ENCODE measurements at places on chromosomes 3 and 15. TPM values are rescaled to one million over a fixed set of nuclear protein-coding genes. Genes with fewer than 3 reads are reported as not detected.
A peak's percentile ranks its signal among the peaks of the same experiment; 100 is the strongest.

Gene SST
- not detected for total RNA-seq

DNA sequence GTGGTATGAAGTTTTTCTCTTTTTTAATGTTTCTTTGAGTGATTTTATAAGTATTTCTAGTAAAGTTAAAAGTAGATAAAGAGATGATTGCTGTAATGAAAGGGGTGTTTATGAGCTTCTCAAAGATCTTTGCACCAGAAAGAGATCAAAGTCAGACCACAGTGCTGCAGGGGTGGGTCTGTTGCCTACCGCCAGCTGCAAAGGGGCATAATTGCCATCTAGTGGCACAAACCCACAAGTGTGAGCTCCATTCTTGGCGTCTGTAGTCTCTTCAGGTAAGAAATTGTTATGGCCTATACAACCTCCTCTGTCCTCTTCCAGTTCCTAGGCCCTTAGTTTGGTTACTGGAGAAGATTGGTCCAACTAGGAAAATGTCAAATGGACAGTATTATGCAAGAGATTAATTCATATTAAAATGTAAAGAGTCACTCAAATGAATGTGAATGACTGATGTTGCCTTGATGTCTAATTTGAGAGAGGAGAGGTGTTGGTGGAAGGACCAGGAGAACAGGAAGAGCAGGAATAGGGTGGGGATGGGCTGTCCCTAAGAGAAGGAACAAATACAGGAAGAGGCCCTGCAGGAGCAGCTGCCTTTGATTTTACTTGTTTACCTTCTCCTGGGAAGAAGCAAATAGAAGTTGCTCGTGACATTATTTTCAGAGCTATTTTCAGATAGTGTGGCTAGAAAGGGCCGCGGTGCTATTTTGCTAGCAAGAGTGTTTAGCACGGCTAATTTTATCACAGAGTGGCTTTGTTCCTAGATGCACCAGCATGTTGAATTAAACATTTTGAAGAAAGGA lies 53.0 kb upstream of the GSK3B start:
- no peaks in the 10 kb centered on the region for H3K36me3 ChIP-seq
- H3K4me1 ChIP-seq = peaks cover 11% of the 10 kb centered on the region
- H3K27me3 ChIP-seq = no peaks in the 10 kb centered on the region
- DNase-seq = no peak
- no peak overlapping the region for H3K27ac ChIP-seq

GRCh38 chr3:129576514-129577352 lies 29.7 kb downstream of the PLXND1 start:
- peak; percentile 16 for DNase-seq
- peak overlapping the region; percentile 44 for H3K27ac ChIP-seq
- no peak overlapping the region for H3K4me3 ChIP-seq
- peaks cover 5% of the 10 kb centered on the region for H3K4me1 ChIP-seq
- H3K27me3 ChIP-seq = no peaks in the 10 kb centered on the region

DNA sequence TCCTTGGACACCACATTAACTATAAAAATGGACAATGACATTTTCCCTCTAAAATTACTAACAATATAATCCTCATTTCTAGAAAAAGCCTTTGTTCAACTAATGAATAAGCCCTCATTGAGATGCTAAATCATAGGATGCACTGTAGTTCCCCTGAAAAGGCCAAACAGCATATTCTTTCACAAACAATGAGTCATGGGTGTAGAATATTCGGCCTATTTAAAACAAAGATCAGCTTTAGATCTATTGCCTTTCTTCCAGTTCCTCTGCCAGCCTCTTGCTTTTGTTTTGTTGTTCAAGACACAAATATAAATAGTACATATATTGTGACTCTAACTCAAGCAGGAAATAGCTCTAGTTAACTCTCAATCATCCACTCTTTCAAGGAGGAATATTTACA lies 82.5 kb downstream of the ADAM10 start:
- no peak for DNase-seq
- no peak overlapping the region for H3K27ac ChIP-seq
- no peaks in the 10 kb centered on the region for H3K27me3 ChIP-seq
- peaks cover 14% of the 10 kb centered on the region for H3K4me1 ChIP-seq
- peaks cover 48% of the 10 kb centered on the region for H3K36me3 ChIP-seq
- no peak overlapping the region for H3K4me3 ChIP-seq

DNA sequence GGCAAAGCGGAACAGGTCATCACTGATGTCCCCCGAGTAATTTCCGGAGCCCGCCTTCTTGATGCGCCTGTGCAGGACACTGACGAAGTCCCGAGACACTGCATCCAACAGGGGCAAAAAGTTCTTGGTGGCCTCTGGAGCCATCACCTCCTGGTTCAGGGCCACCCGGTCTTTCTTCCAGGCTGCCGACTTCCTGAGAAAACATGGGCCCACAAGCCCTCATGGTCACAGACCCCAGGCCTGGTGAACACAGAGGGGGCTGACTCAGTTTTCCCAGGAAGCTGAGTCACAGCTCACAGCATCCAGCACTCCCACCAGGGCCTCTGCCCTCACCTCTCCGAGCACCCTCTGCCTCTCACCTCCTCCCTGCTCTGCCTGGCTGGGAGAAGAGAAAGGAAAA lies 22.4 kb downstream of the CYP11A1 start:
- H3K27ac ChIP-seq = no peak overlapping the region
- H3K27me3 ChIP-seq = no peaks in the 10 kb centered on the region
- no peak overlapping the region for H3K4me3 ChIP-seq
- no peaks in the 10 kb centered on the region for H3K4me1 ChIP-seq
- no peak for DNase-seq

Gene TUBGCP5
- 22.3 TPM for total RNA-seq

DNA sequence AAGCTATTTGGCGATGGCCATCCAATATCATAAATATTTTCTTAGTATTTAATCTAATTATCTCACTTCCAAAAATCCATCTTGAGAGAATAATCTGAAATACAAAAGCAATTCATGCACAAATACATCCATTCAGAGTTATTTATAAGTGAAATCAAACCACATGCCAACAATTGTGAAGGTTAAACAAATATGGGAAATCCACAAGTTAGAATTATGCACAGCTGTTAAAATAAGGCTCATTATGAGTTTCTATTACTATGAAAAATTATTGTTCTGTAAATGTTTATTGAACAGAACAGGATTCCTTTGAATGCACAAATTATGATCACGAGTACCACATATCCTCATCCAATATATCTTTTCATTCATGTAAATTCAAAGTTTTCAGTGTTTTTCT lies 267.7 kb downstream of the PLOD2 start:
- no peak for DNase-seq
- H3K36me3 ChIP-seq = no peaks in the 10 kb centered on the region
- no peak overlapping the region for H3K27ac ChIP-seq
- no peak overlapping the region for H3K4me3 ChIP-seq

Gene IL17RD
- not detected for total RNA-seq

GRCh38 chr15:85329561-85330422 lies 50.6 kb upstream of the AKAP13 start:
- peak; percentile 44 for DNase-seq
- H3K36me3 ChIP-seq = peaks cover 10% of the 10 kb centered on the region
- no peaks in the 10 kb centered on the region for H3K27me3 ChIP-seq
- peak overlapping the region; percentile 92 for H3K27ac ChIP-seq
- peaks cover 51% of the 10 kb centered on the region for H3K4me1 ChIP-seq

GRCh38 chr15:34366271-34367065 lies 528 bp downstream of the LPCAT4 start:
- H3K36me3 ChIP-seq = peaks cover 13% of the 10 kb centered on the region
- peak overlapping the region; percentile 95 for H3K27ac ChIP-seq
- no peaks in the 10 kb centered on the region for H3K27me3 ChIP-seq
- H3K4me1 ChIP-seq = peaks cover 39% of the 10 kb centered on the region
- H3K4me3 ChIP-seq = peak overlapping the region; percentile 98

Gene DGKG
- 1.4 TPM for total RNA-seq

DNA sequence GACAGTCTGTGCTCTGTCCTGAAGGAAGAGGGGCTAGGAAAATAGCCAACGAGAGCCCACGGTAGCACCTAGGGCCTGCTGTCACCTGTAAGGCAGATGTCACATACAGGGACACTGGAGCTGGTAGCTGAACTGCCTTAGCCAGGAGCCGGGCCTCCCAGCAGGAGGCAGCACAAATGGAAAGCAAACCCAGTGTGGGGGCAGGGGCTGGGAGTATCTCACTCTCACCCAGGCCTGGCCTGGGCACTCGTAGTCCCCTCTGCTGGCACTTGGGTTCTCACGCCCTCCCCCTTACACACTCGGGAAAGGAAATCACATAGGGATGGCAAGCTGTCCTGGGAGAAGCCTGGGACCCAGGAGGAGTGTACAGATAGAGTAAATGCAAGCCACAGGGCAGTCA lies 173.1 kb upstream of the CHRNA7 start:
- H3K4me3 ChIP-seq = no peak overlapping the region
- no peaks in the 10 kb centered on the region for H3K27me3 ChIP-seq
- no peaks in the 10 kb centered on the region for H3K36me3 ChIP-seq
- no peak for DNase-seq

GRCh38 chr3:19103510-19103909 lies 44.8 kb upstream of the KCNH8 start:
- H3K27ac ChIP-seq = no peak overlapping the region
- DNase-seq = no peak
- no peaks in the 10 kb centered on the region for H3K36me3 ChIP-seq
- H3K27me3 ChIP-seq = no peaks in the 10 kb centered on the region
- H3K4me3 ChIP-seq = peak overlapping the region; percentile 85

DNA sequence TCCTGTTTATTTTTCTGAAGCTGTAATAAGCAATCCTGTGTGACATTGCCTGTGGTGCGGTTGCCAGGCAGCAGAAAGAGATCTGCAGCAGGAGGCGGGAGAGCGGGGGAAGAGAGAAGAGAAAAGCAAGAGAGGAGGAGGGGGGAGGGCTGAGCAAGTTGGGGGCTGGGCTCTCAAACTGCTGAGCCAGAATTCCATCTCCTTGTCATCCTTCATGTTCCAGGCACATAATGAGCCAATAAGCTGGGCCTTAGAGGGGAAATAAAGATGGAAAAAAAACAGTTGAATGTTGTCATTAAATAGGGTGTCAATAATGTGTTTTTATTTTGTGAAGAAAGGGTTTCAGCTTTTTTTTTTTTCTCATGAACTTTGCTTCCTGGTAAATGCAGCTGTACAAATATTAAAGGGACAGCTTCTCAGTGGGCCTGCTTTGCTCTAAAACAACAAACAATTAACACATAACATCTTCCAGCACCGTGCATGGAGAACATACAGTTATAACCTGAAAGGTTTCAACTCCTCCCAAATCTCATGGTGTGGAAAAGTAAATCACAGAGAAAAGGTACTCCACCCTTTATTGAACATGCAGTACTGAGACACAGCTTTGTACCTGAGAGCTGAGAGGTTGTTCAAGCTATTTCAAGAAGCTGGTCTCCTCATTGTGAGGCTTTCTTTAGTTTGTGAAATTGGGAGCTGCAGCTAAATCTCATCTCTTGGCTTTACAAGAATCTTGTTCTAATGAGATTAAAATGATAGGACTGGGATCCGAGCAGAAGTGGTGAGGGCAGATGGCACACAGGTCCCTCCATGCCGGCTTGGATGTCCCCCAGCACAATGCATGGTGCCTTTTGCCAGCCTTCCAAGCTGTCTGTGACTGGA lies 451.1 kb upstream of the KCNMB2 start:
- H3K27me3 ChIP-seq = no peaks in the 10 kb centered on the region
- peaks cover 15% of the 10 kb centered on the region for H3K4me1 ChIP-seq
- H3K27ac ChIP-seq = no peak overlapping the region
- no peak overlapping the region for H3K4me3 ChIP-seq
- DNase-seq = peak; percentile 9

DNA sequence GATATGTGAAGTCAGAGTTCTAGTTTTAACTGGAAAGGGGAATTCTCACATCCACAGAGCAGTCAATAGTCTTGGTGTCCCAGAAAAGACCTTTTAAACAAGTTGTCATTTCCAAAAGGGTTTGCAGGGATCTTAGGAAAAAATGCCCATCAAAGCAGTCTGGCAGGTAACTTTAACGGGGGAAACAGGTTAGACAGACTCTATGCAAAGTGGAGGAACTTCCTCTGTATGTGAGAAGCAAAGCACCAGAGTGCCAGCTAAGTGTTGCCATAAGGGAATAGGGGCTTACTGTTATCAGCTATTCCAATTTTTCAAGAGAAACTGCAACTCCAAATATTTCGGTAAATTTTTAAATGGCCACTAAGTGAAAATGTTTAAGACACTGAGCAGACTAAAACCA lies 307.9 kb upstream of the MDFIC2 start:
- no peaks in the 10 kb centered on the region for H3K36me3 ChIP-seq
- no peak for DNase-seq
- no peak overlapping the region for H3K27ac ChIP-seq
- H3K4me1 ChIP-seq = no peaks in the 10 kb centered on the region
- peaks cover 2% of the 10 kb centered on the region for H3K27me3 ChIP-seq
- no peak overlapping the region for H3K4me3 ChIP-seq

Gene FBXW12
- total RNA-seq = not detected

GRCh38 chr3:171936191-171936841 lies 93.2 kb downstream of the TMEM212 start:
- H3K36me3 ChIP-seq = no peaks in the 10 kb centered on the region
- H3K4me1 ChIP-seq = peaks cover 6% of the 10 kb centered on the region
- H3K4me3 ChIP-seq = no peak overlapping the region
- H3K27me3 ChIP-seq = no peaks in the 10 kb centered on the region

Gene RNU6-1
- total RNA-seq = not detected

Gene SELENOK
- 57.2 TPM for total RNA-seq

DNA sequence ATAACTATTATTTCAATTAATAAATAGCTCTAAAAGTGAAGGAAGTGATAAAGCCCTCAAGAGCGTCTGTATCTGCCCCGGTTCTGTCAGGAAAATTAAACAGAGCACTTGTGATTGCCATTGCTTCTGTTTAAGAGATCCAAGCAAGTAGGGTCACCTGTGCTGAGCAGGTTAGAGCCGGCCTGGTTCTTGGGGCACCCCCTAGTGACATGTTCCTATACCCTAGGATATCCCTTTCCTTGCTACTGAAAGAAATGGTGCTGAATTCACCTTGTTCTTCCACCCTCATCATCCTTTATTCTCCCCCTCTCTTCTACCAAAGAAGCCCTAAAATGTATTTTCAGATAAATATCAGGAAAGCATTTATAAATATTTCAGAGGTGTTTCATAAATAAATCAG lies 323.5 kb downstream of the RORA start:
- H3K27me3 ChIP-seq = peaks cover 6% of the 10 kb centered on the region
- no peak for DNase-seq
- peaks cover 66% of the 10 kb centered on the region for H3K4me1 ChIP-seq

GRCh38 chr3:14169871-14170270 lies 8.5 kb downstream of the XPC start:
- H3K27me3 ChIP-seq = no peaks in the 10 kb centered on the region
- DNase-seq = no peak
- no peak overlapping the region for H3K4me3 ChIP-seq
- H3K4me1 ChIP-seq = peaks cover 24% of the 10 kb centered on the region
- peaks cover 66% of the 10 kb centered on the region for H3K36me3 ChIP-seq
